Activated CD4-positive, alpha-beta T cell treated with anti-CD3 and anti-CD28 coated beads, Interleukin-2, amount 10 ng/mL, durations not matched to agents 7 days and 5 days (primary cell): ENCODE measurements at places on chromosomes 3 and 15.

DNA sequence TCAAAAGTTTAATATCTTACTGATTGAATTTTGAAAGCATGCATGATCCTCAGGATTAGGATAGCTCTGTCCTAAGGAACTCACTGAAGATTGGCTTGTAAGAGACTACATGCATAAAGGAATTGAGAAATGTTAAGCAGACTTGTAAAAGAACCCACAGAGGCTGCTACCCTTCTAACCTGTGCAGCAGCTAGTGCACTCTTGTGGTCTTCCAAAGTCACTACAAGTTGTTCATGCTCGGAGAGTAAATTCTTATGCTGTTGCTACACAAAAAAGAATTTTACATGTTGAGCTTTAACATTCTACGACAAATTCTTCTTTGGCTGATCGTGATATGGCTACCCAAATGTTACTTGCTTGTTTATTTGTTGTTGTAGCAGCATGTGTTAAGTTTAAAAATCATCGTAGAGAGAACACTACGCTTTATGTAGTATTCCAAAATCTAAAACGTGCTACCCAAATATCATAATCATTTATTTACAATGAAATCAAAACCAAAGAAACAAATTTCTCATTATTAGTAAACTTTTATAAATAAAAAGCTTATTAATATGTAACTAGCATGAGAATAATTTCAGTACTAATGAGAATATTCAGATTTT is 55.0 kb downstream of the GOLIM4 start:
- no peak overlapping the region for H3K4me3 ChIP-seq
- H3K27me3 ChIP-seq: no peaks in the 10 kb centered on the region
- DNase-seq: peak; percentile 9
- no peaks in the 10 kb centered on the region for H3K4me1 ChIP-seq

- no peak overlapping the region for H3K27ac ChIP-seq
- H3K4me1 ChIP-seq: peaks cover 8% of the 10 kb centered on the region
- peaks cover 14% of the 10 kb centered on the region for H3K36me3 ChIP-seq
- DNase-seq: no peak
Measured at GRCh38 chr3:183210862-183211341, 42.2 kb upstream of the B3GNT5 start.

GRCh38 chr15:84799511-84800187 is 17.5 kb upstream of the ALPK3 start:
- no peak overlapping the region for H3K27ac ChIP-seq
- DNase-seq: no peak
- H3K4me1 ChIP-seq: no peaks in the 10 kb centered on the region

DNA sequence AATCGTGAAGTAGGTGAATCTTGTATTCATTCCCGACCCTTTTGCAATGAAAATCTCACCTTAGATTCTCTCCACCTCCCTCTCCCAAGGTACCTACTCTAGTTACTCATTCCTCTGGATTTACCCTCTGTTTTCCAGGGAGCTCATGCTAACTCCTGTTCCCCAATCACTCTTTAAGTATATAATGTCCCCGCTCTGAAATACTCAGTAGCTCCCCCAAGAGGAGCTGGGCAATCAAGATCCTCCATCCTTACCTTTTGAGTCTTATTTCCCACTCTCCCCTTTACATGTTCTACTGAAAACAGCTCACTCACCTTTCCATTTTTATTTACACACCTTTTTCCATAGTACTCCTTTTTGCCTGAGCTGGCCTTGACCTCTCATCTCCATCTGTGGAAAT is 599.9 kb downstream of the RBMS3 start:
- no peak overlapping the region for H3K4me3 ChIP-seq
- no peak for DNase-seq
- H3K27me3 ChIP-seq: no peaks in the 10 kb centered on the region
- no peaks in the 10 kb centered on the region for H3K4me1 ChIP-seq
- no peaks in the 10 kb centered on the region for H3K36me3 ChIP-seq

GRCh38 chr3:161600173-161600572 is 103.6 kb downstream of the OTOL1 start:
- no peaks in the 10 kb centered on the region for H3K4me1 ChIP-seq
- no peak overlapping the region for H3K4me3 ChIP-seq
- H3K27ac ChIP-seq: no peak overlapping the region
- no peaks in the 10 kb centered on the region for H3K27me3 ChIP-seq
- no peaks in the 10 kb centered on the region for H3K36me3 ChIP-seq
- DNase-seq: no peak

- H3K27ac ChIP-seq: no peak overlapping the region
- DNase-seq: peak; percentile 29
- H3K4me3 ChIP-seq: no peak overlapping the region
- peaks cover 2% of the 10 kb centered on the region for H3K27me3 ChIP-seq
Measured at GRCh38 chr3:33732394-33732793, 14.3 kb upstream of the CLASP2 start.

DNA sequence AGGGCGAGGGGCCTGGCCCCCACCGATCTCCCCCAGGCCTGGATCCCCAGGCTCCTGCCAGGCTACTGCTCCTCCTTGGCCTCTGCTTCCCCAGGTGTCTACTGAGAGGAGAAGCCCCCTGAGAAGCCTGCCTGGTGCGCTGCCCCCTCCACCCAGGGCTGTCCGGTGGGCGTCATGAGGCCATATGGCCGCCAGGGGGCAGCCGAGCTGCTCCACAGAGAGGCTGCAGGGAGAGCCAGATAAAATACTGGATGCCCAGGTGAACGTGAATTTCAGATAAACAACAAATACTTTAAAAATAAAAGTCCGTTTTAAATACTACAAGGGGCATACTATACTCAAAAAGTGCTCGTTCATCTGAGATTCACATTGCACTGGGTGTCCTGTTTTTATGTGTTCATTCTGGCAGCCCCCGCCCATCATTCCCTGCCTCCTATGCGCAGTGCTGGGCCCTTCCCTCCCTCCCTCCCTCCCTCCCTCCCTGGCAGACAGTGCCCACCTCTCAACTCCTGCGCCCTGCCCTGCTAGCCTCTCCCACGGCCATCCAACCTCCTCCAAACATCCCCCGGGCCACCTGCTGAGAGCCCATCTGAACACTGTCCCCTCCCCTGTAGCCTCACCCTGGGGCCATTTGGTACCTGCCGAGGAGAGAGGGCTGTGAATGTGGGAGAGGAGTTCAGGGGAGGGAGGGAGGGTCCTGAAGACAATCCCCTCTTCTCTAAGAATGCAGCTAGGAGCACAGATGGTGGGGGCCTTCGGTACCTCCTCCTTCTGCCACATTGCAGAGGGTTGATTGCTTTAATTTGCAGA is 29.6 kb downstream of the PSTPIP1 start:
- peaks cover 59% of the 10 kb centered on the region for H3K36me3 ChIP-seq
- peaks cover 53% of the 10 kb centered on the region for H3K4me1 ChIP-seq
- no peaks in the 10 kb centered on the region for H3K27me3 ChIP-seq
- DNase-seq: peak; percentile 63
